NCI-H2171 (cell line): ENCODE measurements at places on chromosomes 1 and 21.

DNA sequence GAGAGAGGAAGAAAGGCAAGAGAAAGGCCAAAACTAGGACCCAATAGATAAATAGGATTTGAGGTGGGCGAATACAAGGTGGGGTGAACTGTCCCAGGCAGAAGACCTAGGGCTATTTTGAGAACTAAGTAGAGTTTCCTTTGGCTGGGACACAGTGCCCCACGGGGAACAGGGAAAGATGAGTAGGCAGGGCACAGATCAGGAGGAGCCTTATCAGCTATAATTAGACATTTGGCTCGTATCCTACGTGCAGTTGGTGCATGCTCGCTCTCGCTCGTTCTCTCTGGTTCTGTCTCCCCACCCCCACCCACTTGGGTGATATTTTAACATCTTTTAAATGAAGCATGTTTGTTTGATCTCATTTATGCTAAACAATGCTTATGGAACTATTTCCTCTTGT lies 235.0 kb upstream of the JUN start:
- DNase-seq: no peak

DNA sequence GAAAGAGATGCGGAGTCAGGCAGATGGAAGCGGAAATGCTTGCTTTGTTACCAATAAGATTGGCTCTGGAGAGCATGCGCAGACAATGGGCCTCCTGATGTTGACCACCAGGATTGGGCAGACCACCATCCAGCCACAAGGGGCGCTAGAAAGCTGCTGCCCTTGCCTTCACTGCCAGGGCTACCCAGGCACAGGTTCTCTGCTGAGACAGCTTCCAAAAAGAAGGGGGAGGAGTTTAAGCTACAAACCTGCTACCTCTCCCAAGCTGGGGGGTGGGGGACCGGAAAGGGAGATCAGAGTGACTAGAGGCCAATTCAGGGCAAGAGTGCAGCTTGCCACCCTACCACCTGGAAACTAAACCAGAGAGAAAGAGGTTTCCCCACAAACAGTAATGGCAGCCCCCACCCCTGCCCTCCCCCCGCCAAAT lies 369.7 kb downstream of the RRAGC start:
- DNase-seq: no peak

DNA sequence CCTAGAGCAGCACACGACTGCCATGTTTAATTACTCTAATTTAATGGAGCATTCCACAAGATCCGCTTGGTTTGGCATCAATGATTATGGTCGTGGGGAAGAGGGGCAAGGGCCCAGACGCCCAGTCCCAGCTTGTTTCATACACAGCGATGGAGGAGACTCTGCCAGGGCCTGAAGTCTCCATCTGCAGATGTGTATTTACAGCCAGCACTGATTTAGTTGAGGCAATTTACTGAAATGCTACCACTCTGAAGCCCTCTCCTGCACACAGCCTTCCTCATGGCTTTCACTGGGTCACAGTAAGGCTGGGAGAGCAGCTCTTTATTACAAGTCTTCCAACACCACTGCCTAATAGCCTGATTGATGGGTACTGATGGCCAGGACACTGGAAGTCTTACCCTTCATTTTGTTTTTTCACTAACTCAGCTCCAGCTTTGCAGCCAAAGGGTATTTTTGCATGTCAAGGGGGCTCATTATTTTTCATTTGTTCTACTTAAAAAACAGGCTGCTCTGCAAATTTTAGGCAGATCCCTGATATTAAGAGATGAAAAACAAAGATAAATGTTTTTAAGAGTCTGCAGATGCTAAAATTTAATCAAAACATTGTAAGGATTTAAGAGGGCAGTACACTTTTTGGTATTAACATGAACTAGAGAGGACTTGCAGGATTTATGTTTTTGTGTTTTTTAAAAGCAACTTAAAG lies 236.3 kb downstream of the SIPA1L2 start:
- DNase-seq: no peak

DNA sequence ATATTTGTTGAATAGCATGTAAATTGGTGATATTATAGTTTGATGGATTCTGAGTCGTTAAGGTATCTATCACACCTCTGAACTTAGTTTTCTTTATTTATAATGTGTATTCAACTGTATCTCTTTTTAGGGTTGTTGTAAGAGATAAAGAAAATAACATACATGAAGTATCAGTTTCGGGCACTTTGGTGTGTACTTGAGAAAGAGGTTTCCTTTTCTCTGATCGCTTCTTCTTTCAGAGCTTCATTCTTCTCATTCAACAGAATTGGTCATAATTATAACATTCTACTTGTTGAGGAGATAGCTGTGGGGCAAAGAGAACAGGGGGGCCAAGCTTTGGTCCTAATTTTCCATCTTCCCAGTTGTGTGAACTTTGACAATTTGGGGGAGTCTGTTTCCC lies 508.0 kb downstream of the PLPP3 start:
- DNase-seq: no peak

DNA sequence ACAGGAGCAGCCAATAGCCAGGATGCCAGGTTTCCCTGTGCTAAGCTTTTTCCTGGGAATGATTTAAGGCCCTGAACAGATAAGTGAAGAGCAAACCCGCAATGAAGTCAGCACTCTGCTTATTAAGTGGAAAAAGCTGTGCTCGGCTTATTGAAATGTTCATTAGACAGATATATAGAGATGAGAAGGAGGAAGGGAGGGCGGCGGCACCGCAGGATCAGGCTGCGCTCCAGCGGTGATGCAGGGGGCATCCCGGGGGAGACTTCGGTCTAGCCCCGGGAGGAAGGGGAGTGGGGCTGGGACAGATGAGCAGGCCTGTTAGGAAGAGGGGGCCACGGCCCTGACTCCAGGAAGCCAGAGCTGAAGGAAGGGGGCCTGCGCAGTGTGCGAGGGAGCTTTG lies 115.0 kb downstream of the TMEM53 start:
- no peak for DNase-seq

GRCh38 chr21:15514073-15514946 lies 215.5 kb upstream of the USP25 start:
- DNase-seq: no peak
